Stimulated activated CD4-positive, alpha-beta T cell treated with anti-CD3 and anti-CD28 coated beads, Interleukin-1b, Interleukin-23, amount 100 ng/mL, for 1 hour (primary cell): ENCODE measurements at places on chromosomes 1 and 21.

GRCh38 chr1:173717238-173717637 is 2.5 kb downstream of the KLHL20 start:
- DNase-seq = no peak

- no peak for DNase-seq
Observed at GRCh38 chr1:89081005-89081404, 16.0 kb upstream of the GBP1 start.

DNA sequence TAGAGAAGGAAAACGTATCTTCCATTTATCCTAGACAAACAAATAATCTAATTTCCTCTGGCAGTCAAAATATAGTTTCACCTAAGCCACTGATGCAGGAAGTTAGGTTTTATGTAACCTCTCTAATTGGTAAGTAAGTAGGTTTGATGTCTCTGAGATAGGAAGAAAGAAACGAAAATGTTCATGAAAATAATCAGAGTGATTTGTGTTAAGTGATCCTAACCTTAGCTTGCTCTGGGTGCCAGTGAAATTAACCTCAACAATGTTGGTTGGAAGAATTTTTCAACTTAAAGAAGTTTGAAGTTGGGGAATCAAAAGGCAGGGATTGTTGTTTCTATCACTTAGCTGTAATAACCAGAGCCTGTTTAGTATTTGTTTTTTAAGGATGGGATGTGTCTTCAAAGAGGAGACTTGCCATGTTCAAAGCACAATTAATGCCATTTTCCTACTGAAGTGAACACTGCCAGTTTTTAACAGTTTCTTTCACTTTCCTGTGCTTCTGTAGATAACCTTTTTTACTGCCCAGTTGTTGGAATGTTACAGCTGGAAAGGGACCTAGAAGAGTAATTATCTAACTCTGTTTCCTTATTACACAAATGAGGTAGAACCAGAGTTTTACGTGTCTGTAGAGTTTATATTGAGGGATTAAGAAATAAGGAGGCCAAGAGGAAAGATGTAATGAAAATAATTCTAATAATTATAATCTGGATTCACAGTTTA is 18.4 kb downstream of the HIPK1 start:
- DNase-seq = no peak

GRCh38 chr1:58815069-58815685 is 31.3 kb upstream of the JUN start:
- no peak for DNase-seq

- DNase-seq = no peak
Observed at GRCh38 chr21:15837645-15838044, 107.9 kb downstream of the USP25 start.

DNA sequence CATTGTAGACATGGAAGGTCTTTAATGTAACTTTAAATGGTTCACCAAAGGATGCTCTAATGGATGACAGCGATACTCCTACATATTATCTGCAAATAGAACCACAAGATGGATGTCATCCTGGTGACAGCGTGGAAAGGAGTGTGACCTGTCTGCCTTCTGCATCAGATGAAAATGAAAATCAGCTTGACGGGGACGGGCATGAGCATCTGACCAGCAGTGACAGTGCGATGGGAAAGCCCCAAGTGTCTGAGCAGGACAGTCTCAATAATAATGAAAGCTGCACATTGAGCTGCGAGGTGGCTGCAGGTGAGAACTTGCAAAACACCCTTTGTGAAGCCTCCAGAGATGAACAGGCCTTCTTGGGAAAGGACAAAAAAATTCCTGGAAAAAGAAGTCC is 25.2 kb downstream of the CNST start:
- DNase-seq = no peak

- DNase-seq = no peak
Observed at GRCh38 chr1:201020721-201021629, 2.5 kb downstream of the KIF21B start.

DNA sequence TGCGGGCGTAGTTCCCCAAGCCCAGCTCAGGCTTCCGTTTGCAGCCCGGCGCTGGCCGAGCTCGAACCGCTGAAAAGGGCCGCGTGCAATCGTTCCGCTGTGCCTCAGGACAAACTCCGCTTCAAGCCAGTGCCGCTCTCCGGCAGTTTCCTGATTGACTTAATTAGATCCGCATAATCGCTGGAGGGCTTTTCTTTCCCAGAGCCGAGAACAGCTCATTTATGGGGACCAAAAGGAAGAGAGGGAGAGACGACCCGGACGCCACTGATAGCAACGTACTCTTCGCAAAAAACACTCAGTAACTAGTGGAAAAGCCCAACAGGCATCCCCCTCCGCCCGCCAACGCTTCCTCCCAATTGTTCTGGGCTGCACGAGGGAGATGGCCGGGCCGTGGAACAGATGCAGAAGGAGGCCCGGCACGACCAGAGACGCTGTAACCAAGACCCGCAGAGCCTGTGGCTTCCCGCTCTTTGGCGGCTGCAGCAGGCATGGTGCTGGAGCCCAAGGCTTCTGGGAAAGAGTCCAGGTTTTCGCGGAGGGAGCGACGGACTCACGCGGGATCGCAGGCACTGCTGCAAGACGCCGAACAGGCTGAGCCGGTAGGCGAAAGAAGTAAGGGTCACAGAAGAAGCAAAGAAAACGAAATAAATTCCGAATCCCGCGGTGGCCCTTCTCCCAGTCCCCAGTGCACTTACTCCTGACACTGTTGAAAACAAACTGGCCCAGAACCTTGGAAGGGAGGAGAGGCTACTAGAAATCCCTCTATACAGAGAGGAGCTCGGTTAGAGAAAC is 3.6 kb upstream of the FOXD2 start:
- DNase-seq = no peak

DNA sequence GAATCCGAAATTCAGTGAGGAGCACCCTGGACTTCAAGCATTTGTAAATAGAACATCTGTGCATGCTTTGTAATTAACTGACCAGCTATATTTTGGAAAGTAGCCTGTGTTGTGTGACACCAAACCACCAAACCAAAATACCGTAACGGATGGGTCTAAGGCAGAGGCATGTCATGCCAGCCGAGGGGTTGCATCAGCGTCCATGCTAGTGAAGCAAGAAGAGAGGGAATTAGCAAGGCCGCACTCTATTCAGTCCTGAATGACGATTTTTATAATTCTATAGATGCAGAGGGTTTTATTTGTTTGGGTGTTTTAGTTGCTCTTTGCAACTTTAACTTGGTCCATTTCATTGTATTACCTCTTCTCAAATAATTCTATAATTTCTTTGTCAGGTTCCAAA is 116.8 kb upstream of the SMYD2 start:
- DNase-seq = no peak

GRCh38 chr1:47575855-47576757 is 138.3 kb downstream of the FOXD2 start:
- no peak for DNase-seq

GRCh38 chr1:11664336-11665065 is 501 bp downstream of the FBXO6 start:
- DNase-seq = no peak

DNA sequence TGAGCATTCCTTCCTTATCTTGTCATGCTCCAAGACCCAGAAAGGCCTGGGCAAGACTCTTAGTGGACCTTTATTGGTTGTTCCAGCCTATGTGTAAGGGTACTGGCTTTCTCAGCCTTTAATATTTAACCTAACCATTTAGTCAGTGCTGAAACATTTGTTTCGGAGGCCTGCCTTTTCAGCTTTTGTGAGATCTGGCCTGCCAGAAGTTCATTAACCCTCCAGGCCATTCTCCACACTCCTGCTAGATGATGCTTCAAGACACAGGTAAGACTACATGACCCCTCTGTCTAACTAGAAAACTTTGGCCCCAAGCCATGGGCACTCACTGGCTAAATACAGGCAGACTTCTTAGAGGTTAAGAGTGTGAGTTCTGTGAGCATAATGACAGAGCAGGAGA is 138.4 kb upstream of the ZP4 start:
- DNase-seq = no peak

DNA sequence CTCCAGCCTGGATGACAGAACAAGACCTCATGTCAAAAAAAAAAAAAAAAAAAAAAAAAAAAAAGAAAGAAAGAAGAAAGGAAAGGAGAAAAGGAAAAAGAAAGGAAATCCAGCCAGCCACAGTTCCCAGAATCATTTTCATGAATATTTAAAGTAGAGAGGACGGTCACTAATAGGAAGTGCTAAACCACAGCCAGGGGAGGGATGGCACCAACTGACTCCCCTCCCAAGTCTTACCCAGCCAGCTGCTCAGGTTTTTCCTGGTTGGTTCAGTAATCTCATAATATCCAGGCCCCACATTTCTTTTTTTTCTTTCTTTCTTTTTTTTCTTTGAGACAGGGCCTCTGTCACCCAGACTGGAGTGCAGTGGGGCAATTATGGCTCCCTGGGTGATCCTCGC is 63.9 kb upstream of the AK4 start:
- no peak for DNase-seq

DNA sequence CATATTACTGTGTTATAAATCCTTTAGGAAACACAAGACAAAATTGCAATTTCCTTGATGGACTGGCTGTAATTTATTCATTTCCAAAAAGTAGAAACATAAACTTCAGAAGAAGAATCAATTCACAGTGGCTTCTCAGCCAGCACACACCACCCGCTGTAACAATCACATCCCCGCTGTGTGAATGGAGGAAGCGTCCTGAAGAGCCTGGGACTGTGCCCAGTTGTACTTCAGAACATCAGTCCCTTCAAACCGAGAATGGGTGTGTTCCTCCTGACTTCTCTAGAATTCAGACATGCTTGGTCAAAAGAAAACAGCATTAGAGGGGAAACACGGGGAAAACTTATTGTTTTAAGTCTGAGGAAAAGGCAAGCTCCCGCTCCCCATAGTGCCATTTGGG is 28.8 kb upstream of the CD84 start:
- DNase-seq = no peak
